Stimulated activated memory B cell treated with anti-CD40 and anti-IgM and Interleukin-4, amounts not matched to agents 10 μg/mL and 1 μg/mL and 100 μg/mL, for 72 hours (primary cell): ENCODE measurements at places on chromosomes 3 and 15.

DNA sequence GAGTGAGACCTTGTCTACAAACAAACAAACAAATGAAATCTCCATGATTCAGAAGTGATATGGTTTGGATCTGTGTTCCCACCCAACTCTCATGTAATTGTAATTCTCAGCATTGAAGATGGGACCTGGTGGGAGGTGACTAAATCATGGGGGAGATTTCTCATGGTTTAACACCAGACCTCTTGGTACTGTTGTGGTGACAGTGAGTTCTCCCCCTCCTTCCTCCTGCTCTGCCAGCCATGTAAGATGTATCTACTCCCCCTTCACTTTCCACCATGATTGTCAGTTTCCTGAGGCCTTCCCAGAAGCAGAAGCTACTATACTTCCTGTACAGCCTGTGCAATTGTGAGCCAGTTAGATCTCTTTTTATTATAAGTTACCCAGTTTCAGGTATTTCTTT, 438.4 kb upstream of the THBS1 start:
- no peak for ATAC-seq

- ATAC-seq: no peak
These were observed 14.3 kb downstream of the TM2D3 start for GRCh38 chr15:101637919-101638318.

DNA sequence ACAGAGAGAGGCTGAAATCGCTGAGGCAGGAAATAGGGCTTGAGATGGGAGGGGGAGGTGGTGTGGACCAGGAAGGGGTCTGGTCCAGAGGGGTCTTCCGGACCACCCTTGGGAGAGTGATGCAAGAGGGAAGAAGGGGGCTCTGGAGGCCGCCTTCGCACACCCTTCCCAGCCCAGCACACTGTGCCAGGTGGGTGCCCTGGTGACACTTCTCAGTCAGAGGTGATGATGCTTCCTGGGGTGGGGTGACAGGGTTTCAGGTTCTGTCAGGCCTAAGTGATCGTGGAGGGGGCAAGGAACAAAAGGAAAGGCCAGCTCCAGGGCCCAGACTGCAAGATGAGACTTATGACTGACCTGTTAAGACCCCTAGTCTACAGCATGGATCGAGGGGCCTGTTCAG, 12.7 kb downstream of the SEMA3G start:
- no peak for ATAC-seq

- ATAC-seq: no peak
These were observed 58.8 kb downstream of the HES1 start for GRCh38 chr3:194194757-194195085.

DNA sequence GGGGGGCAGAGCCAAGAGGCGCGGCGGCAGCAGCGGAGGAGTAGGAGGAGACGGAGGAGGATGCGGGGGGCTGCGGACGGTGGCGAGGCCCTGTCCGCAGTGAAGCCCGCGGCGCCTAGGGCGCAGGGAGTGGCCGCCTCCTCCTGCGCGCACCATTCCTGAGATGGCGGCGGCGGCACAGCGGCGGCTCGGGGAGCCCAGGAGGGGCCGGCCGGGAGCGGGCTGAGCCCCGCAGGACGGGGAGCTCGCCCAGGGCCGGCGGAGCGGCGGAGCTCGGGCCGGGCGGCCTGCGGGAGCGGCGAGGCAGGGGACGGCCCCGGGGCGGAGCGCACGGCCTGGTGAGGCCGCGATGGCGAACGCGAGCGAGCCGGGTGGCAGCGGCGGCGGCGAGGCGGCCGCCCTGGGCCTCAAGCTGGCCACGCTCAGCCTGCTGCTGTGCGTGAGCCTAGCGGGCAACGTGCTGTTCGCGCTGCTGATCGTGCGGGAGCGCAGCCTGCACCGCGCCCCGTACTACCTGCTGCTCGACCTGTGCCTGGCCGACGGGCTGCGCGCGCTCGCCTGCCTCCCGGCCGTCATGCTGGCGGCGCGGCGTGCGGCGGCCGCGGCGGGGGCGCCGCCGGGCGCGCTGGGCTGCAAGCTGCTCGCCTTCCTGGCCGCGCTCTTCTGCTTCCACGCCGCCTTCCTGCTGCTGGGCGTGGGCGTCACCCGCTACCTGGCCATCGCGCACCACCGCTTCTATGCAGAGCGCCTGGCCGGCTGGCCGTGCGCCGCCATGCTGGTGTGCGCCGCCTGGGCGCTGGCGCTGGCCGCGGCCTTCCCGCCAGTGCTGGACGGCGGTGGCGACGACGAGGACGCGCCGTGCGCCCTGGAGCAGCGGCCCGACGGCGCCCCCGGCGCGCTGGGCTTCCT, at the start of gene GPR27:
Gene GPR27 (plus strand): TSS at position 155 of the 909 bp plus-strand sequence. CDS start 195 bp downstream, at position 350.
- ATAC-seq: no peak

DNA sequence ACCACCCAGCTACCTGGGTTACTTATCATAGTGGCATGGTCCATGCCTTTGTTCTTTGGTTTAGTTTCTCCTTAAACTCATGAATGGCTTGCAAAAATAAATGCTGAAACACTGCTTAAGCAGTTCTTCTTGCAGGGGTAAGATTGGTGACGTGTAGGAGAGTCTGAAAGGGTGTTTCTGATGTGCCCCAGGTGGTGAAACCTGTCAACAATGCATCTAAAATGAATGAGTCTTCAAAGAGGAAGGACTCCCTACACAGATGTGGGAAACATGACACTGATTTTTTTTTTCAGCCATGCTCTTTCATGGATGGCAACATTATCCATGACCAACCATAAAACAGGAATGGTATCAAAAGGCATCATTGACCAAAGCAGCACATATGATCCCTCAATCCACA, 72.0 kb downstream of the KCNH8 start:
- no peak for ATAC-seq

DNA sequence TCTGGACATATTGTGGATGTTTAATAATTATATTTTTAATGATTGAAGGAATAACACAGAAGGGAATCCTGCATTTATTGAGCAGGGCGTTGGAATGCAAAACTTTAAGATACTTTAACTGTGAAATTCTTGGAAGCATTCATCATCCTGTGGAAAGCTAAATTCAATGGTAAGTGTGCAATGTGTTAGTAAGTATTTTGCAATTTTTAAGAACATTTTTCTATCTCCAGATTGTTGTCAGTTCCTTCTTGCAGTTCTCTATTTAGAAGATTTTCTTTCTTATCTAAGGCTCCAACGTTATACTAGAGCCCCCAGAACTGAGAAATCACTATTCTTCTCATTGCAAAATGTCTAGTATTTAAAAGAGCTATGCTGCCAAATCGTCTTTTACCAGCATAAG, 132.2 kb upstream of the TSC22D2 start:
- no peak for ATAC-seq

GRCh38 chr3:152235709-152236298, 32.9 kb upstream of the MBNL1 start:
- ATAC-seq: no peak

DNA sequence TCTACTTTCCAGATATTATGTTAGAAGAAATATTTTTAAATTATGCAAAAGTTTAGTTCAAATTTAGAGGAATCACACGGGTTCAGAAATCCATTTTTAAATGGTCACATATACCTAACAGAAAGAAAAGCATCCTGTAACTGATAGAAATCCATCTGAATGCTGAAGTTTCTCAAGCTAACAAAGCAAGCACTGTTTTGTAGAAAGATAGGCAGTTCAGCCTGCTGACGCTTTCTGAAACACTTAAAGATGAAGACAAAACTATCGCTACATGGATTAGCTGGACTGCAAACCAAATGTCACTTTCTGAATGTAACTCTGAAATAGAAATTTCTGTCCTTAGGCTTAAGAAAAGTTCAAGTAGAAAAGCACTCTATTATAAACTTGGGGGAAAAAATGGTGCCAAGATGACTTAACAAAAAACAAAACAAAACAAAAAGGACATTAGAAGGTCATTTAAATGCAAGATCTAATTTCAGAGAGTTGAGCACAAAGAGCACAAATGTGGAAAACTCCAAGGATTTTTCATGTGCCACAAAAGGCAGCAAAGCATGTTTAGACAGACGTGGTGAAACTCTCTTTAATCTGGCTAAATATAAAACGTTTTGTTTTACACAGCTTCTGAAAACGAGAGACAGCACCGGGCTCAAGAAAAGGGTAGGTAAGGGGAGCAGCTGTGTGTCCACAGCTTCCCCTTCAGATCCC, 1.2 kb downstream of the PLOD2 start:
- ATAC-seq: no peak

DNA sequence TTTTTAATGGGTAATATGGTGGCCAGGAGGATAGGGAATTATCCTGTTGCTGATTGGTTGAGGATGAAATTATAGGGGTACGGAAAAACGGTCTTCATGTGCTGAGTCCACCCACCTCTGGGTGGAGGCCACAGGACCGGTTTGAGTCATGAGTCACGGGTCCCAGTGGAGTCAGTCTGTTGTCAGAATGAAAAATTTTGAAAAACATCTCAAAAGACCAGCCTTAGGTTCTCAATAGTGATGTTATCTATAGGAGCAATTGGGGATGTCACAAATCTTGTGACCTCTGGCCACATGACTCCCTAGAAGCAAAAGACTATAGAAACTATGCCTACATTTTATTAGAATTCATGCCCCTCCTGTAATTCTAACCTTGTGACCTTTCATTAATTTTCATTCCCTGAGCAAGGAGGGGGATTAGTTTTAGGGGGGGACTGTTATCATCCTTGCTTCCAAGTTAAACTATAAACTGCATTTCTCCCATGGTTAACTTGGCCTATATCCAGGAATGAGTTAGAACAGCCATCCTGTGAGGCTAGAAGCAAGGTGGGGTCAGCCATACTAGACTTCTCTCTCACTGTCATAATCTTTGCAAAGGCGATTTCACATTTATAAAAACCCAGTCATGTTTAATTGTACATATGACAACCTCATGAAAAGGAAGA, 101.2 kb downstream of the TCF12 start:
- no peak for ATAC-seq

GRCh38 chr15:55853134-55853533, 110.2 kb upstream of the PRTG start:
- no peak for ATAC-seq

DNA sequence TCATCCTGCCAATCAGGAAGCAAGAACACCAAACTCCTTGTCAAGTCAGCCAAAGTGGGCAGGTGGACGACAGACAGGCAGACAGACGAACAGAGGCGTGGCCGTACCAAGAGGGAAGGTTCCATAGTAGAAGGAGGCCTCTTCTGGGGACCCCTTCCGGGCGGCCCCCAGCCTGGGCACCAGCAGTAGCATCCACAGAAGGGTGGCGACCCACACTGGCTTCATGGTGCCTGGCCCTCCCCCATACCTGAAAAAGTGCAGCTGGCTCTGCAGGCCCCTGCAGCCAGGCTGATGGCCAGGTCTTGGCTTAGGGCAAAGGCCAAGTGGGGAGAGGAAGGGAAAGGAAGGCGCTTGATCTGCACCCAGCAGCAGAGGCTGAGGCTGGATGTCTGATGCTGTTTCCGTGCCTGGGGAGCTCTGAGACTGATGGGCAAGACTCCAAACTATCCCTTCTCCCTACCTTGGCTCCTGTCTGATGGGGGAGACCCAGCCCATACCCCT, 607 bp downstream of the LCTL start:
- no peak for ATAC-seq

GRCh38 chr3:106172780-106173179, 304.0 kb upstream of the CBLB start:
- ATAC-seq: peak; percentile 83

DNA sequence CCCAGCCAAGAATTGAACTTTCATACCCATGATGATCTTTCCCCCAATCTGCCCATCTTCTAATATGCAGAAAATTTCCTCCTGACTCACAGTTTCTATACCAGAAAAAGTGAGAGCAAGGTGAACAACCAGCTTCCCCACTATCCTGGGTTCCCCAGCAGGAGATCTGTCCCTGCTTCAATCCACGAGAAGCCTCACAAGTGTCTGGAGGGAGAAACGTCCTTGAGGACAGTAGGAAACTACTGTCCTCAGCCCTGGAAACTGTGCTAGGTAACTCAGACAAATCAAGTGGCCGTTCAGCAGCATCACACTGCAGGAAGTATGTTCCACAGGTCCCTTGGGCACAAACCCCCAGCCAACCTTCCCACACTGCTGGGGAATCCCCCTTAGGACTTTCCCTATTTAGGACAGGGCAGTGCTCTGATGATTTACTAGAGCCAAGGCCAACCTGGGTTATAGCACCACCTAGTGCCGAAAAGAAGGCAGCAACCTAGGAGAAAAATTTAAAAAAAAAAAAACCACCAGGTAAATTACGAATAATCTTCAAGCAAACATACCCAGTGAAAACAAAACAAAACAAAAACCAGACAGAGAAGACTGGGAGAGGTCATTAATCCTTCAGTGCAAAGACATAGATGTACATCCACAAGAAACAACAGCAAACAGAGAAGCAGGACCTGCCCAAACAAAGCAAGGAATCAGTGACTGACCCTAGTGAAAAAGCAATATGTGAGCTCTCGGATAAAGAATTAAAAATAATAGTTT, 36.0 kb downstream of the MORC1 start:
- peak; percentile 97 for ATAC-seq

GRCh38 chr15:43777267-43777914, 625 bp upstream of the ELL3 start:
- peak; percentile 86 for ATAC-seq

DNA sequence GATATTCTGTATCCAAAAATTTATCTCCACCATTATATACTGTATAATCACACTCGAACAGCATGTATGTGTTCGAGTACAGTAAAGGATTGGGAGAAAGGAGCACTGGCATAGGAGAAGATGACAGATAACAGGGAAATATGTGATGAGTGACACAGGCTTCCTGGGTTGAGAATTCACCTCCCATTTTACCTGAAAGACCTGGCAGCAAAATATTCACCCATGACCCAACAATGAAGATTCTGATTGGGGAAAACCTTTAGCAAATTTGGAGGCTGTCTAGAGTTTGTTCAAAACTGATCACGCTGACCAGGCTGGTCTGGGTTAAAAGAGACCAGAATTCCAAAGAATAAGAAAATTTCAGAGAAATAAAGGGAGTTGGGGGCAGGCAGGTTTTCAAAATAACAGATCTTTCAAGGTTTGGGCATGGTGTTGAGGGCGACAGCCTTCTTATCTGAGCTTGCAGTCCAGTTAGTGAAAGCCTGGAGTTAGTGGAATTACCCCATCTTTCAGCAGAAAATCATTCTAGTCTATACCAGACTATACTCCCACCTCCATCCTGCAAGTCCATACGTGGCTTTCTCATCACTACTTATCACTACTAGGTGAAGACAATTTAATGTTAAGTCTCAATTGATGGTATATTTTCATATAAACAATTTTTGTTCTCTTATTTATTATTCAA, 42.8 kb upstream of the RSL24D1 start:
- ATAC-seq: no peak

GRCh38 chr3:101722394-101723173, 1.8 kb upstream of the CEP97 start:
- ATAC-seq: peak; percentile 68

DNA sequence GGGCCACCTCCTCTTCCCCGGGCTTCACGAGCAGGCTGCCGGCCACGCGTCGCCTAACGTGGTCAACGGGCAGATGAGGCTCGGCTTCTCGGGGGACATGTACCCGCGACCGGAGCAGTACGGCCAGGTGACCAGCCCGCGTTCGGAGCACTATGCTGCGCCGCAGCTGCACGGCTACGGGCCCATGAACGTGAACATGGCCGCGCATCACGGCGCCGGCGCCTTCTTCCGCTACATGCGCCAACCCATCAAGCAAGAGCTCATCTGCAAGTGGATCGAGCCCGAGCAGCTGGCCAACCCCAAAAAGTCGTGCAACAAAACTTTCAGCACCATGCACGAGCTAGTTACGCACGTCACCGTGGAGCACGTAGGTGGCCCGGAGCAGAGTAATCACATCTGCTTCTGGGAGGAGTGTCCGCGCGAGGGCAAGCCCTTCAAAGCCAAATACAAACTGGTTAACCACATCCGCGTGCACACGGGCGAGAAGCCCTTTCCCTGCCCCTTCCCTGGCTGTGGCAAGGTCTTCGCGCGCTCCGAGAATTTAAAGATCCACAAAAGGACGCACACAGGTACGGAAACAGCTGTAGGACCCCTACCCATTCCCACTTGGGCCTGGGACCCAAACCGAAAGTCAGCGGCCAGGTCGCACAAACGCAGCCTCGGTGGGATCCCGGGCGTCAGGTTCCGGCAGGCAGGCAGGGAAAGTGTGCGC, 1.5 kb downstream of the ZIC1 start:
- no peak for ATAC-seq
